Activated naive CD4-positive, alpha-beta T cell treated with Interleukin-2 at 50 U/mL for 16 hours (primary cell): ENCODE measurements at places on chromosomes 6 and 20.
A peak's percentile ranks its signal among the peaks of the same experiment; 100 is the strongest.

DNA sequence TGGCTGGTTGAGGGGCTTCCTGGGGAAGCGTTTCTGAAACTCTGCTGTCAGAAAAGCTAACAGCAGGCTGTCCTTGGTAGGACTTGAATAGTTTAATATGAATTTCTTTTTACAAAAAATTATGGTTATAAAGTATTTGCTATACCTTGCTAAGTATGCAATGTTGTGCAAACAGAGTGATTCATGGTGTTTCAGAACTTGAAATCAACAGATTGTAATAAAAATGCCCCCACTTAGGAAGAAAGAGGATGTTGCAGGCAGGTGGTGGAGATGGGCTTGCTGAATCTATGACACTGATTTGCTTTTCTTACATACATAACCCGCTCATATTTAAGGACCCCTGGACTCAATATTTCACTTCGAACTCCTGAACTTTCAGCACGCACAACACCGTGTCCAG, 211.6 kb downstream of the THBS2 start:
- DNase-seq = no peak

DNA sequence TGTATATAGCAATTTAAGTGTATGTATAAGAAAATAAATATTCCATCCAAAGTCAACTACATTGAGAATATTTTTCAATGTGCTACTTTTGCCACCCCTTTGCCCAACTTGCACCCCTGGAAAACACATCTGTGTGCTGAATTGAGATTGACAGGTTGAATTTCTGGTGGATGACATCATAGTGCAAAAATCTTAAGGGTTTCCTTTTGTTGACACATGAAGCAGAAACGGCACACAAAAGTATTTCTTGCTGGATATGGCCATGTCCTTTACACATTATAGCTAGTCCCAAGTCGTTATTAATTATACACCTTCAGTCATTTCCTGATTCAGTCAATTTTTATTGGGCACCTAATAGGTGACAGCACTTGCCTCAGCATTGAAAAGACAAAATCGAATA, 188.7 kb upstream of the FBXL4 start:
- no peak for DNase-seq

DNA sequence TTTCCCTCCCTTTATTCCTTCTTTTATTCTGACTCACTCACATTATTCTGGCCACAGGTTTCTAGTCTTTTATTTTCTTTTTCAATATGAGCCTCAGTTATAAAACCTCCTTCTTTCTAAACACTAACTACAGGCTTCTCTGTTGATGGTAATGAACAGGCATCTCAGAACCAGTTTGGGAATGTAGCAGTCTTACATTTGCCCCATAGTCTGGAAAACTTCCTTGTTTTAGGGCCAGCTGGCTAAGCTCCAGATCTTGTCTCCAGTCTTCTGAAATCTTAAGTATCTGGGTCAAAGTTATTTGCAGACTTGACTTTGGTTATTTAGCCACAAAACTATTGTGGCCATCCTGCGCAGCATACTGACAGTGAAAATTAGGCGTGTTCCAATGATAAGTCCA, 97.0 kb upstream of the MAN1A1 start:
- DNase-seq = no peak

DNA sequence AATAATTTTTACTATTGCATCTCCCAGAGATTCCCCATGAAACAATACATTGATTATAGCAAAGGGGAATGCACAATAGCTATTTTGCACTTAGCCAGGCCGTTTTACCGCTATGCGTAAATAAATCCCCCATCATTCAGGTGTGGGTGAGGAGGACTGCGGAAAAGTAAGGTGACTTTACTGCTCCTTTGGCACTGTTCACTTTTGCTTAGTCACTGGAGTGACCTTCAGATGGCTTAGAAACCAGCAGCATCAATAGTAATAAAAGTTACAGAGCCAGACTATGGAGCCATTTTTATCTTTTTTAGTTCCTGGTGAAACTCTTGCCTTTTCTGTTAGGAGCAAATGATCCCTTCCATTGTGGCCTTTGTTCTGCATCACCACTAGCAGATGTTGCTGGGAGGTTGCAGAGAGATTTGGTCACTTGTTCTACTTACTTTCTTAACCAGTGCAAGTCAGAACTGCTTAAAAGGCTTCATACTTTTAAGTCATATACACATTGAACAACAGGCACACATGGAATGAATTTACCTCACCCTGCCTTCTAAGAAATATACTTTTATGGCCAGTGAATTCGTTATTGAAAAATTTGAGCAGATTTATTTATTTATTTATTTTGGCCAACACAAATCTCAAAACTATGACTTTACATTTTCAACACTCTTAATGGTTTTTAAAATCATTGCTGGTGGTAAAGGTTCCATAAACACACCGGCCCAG, 12.1 kb upstream of the BTBD3 start:
- no peak for DNase-seq

GRCh38 chr6:148983966-148984365, 237.1 kb downstream of the UST start:
- DNase-seq = no peak

DNA sequence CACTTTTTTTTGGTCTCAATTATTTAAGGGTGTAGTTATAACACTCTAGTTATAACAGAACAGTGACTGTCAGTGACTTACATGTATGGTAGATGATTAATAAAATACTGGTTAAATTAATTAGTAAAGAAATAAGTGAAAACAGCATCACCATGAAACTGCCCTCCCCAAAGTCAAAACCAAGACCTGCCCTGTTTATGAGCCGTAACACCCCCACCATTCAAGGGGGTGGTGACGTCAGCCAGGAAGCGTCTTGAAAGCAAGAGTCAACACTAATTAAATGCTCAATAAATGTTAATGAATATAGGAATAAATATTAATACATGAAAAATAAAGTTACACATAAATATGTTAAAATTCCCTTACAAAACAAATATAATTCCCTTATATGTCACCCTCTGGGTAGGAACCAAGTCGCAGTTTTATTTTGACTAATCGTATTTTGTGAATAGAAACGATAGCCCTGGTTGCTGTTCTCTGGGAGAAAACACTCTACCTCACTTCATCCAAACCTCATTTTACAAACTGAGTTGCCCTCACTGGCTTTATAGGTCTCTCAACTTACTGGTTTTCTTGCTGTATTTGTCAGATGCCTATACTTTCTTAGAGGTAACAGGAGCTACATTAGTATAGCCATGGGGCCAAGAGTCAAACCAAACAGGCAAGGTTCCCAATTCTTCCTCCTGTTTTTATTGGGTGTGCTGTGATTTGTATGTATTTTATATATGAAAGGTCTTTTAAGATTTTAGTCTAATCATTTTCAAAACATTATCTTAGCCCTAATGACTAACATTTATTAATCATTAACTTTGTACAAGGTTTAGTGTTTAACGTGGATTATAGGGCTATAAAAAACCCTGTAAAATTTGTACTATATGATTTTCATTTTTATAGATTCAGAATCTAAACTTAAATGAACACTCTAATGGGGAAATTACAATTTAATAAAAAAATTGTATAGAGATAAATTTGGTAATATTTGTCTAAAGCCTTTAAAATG, 227.9 kb upstream of the IRAK1BP1 start:
- no peak for DNase-seq

GRCh38 chr6:93213028-93213427, 206.3 kb downstream of the EPHA7 start:
- no peak for DNase-seq

GRCh38 chr20:54086507-54087039, 16.2 kb upstream of the BCAS1 start:
- DNase-seq = no peak

DNA sequence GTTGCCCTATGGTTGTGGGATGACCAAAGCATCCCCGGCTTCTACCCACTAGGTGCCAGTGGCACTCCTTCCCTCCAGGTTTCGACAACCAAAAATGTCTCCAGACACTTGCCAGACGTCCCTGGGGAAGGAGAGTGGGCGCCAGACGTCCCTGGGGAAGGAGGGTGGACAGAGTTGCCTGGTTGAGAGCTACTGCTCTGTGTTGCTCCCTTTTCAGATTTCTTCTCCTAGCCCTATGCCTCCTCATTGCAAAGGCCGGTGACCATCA, 13.1 kb downstream of the LRRC73 start:
- DNase-seq = no peak

DNA sequence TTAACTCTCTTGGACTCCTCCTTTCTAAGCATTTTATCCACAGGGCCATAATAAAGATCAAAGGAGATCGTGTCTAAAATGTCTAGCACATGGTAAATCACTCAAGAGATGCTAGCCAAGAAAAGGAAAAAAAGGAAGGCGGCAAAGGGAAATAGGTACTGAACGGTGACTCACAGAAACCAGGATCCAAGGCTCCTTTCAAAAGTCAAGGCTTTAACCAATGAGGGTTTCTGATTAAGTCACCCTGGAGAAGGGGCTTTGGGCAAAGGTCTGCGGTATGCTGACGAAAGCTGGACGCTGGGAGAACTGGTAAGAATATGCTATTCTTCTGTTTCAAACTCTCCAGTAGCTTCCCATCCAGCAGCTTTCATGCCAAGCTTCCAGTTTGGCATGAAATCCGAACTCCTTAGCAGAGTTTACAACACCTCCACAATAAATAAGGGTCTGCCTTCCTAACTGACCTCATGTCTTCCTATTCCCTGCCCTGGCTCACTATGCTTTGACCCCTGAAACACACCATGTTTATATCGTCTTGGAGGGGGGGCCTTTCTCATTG, 1.0 kb downstream of the TOMM34 start:
- peak; percentile 24 for DNase-seq

DNA sequence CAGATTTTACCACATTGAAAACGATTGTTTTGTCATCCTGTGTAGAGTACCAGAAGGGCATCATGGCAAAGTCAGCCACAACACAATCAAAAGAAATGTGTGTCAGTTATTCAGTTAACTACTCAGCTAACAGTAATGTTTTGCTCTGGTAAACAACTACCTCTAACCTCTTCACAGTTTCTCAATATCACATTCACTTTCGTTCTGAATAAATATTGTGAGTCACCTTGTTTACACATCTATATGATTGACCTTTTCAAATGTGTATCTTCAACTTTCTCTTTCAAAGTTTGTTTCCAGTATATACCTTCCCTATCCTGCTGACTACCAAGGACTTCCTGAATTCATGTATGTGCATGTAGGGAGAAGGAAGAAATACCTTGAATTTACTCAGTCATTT, 216.6 kb upstream of the UFL1 start:
- DNase-seq = no peak

- no peak for DNase-seq
Observed at GRCh38 chr20:53658973-53659372, 65.3 kb upstream of the ZNF217 start.

DNA sequence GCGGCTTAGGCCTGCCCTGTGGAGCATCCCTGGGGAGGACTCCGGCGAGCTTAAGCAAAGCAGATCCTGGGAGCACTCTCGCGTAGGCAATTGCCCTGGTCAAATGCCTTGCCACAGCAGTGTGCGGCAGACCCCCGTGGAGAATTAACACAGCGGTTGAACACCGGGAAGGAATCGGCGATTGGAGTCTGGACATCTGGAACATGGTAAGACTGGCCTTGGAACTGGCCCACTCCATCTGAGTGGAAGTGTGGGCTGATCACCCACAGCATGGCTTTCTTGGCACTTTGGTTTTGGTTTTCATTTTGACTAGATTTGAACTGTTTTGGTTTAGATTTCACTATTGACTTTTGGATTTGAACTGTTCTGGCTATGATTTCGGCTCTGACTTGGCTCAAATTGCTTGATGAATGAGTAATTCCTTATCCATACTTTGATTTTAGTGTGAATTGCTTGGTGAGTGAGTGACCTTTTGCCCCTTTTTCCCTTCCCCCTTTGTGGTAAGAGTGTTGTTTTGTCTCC, 300.7 kb downstream of the RNGTT start:
- DNase-seq = no peak

- no peak for DNase-seq
Observed at GRCh38 chr6:3836566-3836965, 12.6 kb upstream of the FAM50B start.

DNA sequence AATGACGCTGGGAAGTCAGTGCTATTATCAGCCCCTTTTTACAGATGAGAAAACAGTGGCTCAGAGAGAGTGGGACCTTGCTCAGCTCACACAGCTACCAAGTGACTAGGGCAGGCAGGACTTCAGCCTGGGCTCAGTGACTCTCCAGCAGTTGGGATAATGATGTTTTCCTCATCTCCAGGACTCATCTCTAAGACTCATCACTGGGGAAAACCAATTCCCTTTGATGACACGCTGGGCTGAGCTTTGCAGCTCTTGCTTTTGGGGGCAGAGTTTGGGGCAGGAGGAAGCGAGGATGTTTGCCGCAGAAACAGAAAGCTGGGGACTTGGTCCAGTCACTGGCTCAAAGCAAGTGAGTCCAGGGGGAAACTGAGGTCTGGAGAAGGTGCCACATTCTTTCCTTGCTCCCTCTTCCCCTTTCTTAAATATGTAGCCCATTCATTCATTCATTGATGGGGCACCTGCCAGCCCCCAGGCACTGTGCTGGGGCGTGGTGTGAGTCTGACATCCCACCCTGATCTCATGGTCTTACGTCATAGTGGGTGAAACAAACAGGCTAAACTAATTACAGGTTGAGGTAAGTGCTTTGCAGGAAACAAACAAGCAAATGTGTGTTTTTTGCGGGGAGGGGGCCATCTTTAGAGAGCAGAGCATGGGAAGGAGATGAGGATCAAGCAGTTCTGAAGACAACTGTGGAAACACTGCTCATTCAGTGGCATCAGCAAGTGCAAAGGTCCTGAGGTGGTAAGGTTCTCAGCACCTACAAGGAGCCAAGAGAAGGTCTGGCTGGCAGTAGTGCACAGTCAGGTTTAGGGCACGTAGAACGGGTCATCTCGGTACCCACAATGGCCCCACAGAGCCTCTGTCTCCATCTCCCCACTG, 74.4 kb upstream of the PMEPA1 start:
- DNase-seq = no peak

DNA sequence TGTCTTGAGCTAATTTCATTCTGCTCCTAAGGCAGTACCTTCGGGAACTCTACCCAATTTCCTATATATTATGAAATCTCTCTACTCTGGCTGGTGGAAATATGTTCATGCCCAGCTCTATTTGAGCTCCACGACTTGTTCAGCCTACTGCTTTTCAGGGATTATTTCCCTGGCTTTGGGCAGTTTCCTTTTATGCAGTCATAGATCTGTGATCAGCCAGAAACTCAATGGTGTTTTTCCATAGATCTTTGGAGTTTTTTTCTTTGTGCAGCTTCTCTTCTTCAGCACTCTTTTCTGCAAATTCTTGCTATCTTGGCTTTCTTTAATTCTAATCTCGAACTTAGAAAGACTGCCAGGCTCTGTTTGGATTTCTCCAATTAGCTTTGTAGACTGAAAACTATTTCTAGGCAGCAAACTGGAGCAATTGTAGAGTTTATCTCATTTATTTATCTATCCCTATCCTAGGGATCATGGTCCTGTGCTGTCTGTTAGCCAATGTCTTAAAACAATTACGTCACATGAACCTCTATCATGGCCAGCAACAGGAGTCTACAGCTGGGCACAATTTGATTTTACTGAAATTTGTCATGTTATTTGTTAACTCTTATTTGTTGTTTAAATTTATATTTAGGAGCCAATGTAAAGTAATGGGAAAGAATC, 328.4 kb downstream of the BCKDHB start:
- DNase-seq = no peak

- DNase-seq = no peak
Observed at GRCh38 chr20:22414305-22414742, 170.0 kb downstream of the FOXA2 start.

- DNase-seq = no peak
Observed at GRCh38 chr20:33560026-33560425, 70.1 kb downstream of the CBFA2T2 start.
